HT1080 (cell line): ENCODE measurements at places on chromosomes 3 and 15.
A peak's percentile ranks its signal among the peaks of the same experiment; 100 is the strongest.

DNA sequence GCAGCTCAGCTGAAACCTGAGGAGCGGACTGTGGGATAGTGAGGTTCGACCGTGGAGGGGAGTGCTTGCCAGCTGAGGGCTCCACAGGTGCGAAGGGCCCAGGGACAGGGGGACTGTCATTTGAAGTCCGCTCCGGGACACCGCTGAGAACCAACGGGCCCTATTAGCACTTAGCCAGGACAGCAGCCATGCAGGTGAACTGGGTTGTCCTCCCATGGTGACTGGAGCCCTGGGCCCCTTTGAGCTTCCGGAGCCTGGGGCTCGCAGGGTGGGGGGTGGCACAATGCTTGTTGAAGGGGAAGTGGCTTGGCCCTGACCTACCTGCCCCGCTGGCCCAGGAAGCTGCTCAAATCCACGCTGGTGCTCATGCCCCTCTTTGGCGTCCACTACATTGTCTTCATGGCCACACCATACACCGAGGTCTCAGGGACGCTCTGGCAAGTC, 24.7 kb downstream of the PTH1R start:
- no peak for DNase-seq

DNA sequence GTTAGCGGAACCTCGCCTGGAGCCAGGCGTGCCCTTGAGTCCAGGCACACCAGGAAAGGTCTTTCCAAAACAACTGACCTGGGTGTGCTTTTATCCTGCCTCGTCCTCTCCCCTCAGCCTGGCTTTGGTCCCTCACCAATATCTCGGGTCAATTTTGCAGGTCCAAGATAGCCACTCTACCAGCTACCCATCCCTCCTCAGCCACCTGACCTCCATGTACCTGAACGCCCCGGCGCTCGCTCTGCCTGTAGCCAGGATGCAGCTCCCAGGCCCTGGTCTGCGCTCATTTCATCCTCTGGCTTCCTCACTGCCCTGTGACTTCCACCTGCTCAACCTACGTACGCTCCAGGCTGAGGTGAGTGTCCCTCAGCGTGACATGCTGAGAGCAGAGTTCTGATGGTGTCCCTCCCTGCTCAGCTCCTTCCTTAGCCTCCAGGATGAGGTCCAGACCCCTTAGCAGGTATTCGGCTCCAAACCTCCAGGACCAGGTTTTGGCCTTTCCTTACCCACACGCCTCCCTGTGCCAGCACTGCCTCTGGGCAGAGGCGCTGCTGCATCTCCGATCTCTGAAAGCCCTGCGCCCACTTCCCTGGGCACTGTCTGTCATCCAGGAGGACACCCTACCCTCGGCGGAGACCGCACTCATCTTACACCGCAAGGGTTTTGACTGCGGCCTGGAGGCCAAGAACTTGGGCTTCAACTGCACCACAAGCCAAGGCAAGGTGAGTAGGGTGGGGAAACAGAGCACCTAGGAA, 14.1 kb downstream of the HDDC3 start:
- DNase-seq: no peak

DNA sequence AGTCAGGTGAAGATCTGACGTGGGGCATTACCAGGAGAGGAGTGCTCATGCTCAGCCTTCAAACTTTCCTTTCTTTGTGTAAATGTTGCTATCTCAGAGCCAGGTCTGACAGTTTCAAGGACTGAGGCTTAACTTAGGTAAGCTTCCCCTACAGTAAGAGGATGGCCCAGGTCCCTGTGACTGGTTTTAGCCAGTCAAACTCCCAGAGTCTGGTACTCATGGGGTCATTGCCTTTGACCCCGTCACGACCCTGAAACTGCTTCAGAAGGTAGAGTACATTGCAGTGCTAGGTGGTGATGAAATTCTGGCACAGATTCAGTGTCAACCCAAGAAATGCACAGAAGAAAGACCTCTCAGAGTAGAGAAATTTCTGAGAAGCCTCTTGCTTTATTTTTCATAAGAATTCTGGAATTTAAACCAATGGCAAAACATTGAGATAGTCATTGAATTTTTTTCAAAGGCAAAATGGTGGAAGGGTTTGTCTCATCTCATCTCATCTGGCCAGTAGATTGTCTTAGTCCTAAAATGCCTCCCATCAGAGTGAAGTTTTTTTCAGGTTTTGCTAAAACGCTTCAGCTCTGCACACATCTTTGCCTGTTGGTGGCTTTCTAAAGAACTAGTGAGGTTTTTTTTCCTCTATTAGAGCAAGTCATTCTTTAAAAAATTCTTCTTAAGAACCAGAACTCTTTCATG, 23.1 kb downstream of the ZBTB38 start:
- no peak for DNase-seq

GRCh38 chr3:154507727-154508126, 77.7 kb upstream of the GPR149 start:
- no peak for DNase-seq

DNA sequence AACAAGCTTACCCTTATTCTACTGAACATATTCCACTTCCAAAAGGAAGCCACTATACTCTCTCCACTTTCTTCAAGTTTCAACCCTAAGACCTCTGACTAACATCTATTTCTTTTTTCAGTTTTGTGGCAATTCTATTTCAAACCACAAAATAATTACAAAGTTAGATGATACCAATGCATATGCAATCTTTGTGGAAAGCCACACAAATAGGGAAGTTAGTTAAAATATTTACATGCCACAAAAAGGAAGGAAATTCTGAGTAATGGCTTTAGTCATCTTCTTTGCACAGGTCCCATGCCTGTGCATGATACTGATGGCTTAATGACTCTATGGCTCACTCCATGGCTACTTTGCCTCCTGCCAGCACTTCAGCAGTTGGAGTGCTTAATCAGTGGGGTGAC, 57.0 kb upstream of the MCTP2 start:
- DNase-seq: peak; percentile 85

DNA sequence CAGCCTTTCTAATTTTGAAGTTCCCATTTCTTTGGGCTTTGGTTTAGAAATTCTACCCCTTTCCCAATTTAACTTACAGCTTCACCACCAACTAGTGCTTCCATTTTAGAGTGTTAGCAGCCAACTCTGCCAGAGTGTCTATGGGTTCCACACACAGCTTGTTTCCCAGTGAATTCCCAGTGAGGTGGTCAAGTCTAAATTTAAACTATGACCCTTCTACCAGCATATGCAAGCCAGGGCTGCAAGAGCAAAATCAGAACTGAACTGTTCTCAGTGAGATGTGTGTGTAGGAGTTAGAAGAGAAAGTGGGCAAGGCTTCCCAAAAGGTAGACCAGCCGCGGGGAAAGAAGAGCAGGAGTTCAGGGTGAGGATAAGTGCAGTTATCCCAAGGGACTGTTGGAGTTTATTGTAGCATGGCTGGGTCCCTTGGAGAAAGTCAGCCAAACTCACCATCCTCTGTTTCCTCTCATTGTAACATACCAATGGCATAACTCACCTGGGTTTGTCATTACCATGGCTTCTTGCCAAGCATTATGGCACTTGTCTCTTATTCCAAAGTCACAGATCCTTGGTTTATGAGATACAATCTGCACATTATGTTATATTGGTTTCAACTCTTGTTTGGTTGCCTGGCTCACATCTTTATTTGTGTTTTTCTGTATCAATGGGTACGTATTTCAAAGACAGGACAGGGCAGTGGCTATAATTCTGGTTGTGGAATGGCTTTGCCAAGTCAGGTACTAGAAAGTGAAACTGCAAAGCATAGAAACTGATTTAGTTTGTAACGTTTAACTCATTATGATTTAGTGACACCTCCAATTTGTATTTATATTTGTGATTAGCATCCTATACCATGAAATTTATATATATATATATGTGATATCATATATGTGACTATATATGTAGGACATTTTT, 130.2 kb upstream of the UMPS start:
- peak; percentile 75 for DNase-seq

GRCh38 chr15:41506796-41507341, 6.8 kb downstream of the LTK start:
- no peak for DNase-seq

DNA sequence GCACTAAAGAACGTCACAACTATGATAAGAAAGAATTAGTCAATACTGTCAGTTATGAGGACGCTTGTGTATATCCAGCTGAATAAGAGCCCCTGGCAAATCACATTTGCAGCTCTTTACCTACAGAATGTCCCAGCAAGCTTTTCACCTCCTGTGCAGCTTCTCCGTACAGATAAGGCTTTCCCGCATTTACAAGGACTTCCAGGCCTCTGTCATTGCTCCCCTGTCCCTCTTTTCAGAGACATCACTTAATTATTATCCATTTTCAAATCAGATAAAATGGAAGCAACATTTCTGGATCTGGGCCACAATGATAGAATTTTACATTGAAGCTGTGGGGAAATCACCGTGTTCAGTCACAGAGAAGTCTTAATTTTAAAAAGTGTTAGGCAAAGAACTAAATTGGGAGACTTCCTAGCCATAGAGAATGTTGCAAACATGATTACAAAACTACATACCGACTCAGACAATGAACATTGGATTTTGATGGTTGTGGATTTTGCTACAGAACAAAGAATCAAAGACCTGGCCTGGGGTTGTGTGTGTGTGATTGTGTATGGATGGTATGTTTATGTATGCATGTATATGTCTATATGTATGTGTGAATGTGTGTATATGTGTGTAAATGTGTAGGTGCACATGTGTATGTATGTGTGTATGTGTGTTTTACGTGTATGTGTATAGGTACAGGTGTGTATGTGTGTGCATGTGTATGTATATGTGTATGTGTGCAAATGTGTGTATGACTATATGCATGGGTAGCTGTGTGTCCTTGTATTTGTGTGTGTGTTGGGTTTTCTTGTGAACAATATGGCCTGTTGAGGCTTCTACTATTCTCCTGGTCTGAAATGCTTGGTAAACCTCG, 41.5 kb downstream of the MGLL start:
- DNase-seq: no peak

GRCh38 chr3:25695731-25696420, 31.2 kb upstream of the TOP2B start:
- no peak for DNase-seq

DNA sequence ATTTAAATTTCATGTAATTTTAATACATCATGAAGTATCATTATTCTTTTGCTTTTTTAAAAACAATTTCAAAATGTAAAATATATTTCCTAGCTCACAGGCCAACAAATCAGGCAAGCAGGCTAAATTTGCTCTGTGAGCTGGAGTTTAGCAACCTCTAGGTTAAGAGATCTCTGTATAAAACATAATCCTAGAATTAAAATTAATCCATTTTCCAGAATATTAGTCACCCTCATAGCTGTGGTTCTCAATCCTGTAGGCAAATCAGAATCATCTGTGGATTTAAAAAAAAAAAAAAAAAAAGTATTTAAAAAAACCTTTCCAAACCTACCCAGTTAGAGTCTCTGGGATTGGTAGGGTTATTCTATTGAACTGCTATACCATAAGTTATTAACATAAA, 209.7 kb downstream of the MINAR1 start:
- DNase-seq: no peak

DNA sequence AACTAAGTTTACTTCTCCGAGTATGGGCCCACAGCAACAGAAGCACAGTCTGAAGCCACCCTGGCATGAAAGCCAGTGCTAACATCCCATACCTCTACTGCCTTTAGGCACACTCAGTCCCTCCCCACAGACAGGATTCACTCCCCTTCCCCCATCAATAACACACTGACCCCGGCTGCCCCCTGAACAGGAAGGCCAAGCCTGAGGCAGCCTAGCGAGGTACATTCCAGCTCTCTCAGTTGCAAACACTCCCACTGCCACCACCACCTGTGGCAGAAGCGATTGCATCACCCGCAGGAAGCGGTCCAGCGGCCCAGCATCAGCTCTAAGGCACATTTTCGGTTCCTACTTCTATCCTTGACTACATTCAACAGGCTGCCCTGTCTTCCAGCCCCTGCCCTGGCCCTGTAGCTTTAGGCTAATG, 7.0 kb upstream of the BMF start:
- DNase-seq: peak; percentile 33

DNA sequence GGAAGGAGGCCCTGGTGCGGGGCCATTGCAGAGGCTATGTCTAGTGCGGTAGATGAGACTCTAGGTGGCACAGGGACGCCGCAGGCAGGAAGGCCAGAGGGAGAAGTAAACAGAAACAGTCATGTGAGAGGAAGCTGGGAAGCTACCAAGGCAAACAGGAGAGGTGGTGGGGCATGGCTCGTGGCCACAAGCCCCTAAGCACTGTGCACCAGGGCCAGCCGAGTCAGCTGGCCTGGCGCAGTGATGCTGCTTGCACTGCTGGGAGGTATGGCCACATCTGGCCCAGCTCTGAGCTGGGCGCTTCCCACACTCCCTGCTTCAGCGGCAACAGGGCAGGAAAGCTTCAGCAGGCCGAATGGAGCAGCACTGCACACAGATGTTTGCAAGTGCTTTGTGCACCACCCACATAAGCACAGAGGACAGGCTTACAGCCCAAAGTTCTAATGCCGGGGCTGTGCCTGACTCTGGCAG, 76.6 kb downstream of the SRGAP3 start:
- peak; percentile 23 for DNase-seq

DNA sequence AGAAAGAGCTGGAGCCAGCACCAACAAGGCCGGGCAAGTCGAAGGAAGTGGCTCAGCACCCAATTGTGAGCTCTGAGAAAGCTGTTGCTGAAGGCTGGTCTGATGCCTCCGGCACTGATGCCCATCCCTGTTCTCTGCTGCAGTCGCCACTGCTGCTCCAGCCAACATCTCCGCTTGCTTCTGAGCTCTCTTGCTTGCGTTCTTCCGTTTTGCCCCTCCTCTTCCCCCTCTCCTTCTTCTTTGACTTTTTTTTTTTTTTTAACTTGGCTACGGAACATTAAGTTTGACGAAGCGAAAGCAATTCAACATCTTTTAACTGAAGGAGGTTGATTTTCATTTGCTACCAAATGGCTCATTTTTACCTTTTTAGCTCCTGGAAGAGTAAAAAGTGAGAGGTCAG, 442.9 kb downstream of the MCTP2 start:
- DNase-seq: peak; percentile 9

GRCh38 chr3:42678447-42678846, 6.9 kb upstream of the KLHL40 start:
- no peak for DNase-seq

DNA sequence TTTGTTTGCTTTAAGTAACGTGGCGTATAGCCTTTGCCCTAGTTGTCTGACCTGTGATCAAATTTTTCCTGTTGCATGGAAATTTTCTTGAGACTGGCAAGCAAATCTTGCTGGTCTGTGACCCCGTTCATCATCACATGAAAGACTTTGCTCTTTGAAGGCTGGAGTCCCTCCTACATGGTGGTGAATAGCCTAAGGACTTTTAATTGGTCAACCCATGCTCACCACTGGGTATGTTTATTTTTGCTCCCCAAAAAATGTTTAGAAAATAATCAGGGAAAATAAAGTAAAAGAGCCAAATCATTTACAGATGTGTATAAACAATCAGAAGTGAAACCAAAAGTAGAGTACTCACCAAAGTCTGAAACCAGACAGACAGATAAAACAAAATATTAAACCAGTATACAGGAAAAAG, 1075.3 kb upstream of the ALCAM start:
- peak; percentile 24 for DNase-seq

- no peak for DNase-seq
These were observed 42.8 kb upstream of the ROBO1 start for GRCh38 chr3:79810581-79810980.

GRCh38 chr3:10883478-10884234, 67.6 kb downstream of the SLC6A11 start:
- no peak for DNase-seq
